ENCODE measurements at places on chromosomes 3 and 15.

DNA sequence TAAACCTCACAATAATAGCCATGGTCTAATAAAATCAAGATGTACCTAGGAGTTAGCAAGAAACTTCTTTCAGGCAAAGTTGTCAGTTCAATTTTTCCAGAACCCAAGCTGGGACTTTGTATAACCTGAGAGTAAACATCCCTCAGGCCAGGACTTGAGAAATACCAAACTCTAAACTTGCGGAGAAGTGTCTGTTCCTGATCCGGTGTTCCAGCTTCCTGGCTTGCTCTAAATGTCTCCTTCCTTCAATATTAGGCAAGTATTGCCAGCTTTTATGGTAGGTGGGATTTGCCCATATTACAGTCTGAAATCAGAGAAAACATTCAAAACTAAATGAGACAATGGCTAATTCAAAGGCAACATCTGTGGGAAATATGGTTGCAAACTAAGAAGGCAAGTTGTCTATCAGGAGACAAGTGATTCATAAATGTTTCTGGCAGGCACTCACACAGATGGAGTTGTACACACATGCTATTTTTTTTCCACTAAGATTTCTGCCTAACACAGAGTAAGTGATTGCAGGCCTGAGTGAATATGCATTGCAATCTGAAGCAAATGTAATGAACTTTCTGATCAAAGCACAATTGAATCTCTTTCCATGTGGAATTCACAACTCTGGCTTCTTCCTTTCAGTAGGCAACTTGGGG is 88.3 kb upstream of the COL8A1 start:
- no peak for DNase-seq

DNA sequence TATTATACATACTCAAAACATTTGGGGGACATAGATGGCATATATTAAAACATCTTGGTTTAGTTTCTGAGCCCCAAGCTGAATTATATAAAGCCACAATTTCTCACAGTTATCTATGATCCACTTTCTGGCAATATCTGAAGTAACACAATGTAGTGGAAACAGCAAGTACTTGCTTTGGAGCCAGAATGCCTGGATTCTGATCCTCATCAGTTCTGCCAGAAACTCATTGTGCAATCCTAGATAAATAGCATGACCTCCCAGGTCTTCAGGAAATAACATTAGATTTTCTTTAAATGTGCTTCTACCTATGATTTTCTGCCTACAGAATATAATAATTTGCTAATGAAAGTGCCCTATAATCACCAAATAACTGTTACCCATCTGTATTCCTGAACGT is 544.9 kb downstream of the NAALADL2 start:
- DNase-seq = no peak

DNA sequence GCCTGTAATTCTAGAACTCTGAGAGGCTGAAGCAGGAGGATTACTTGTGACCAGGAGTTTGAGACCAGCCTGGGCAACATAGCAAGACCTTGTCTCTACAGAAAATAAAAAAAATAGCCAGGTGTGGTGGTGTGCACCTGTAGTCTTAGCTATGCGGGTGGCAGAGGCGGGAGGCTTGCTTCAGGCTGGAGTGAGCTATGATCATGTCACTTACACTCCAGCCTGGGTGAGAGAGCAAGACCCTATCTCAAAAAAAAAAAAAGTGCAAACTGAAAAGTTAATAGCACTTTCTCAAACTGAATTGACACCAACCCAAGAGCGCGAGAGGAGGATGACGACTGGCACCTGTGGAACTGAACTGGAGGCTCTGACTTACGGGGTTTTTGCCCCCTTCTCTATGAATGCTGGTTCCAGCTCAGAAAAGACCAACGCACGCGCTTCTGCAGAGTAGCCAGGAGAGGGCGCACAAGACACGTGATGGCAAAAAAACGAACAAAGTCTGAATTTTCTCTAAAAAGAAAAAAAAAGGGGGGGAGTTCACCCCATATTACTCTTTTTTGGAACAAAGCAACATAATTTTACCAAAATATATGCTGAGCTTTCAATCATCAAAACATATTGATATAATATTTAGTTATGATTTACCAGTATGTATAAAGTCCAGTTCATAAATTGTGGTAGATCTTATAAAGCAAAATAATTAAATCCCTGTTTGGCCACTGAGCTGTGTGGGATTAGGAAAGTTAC is 23.7 kb downstream of the CFAP92 start:
- DNase-seq = peak; percentile 52

DNA sequence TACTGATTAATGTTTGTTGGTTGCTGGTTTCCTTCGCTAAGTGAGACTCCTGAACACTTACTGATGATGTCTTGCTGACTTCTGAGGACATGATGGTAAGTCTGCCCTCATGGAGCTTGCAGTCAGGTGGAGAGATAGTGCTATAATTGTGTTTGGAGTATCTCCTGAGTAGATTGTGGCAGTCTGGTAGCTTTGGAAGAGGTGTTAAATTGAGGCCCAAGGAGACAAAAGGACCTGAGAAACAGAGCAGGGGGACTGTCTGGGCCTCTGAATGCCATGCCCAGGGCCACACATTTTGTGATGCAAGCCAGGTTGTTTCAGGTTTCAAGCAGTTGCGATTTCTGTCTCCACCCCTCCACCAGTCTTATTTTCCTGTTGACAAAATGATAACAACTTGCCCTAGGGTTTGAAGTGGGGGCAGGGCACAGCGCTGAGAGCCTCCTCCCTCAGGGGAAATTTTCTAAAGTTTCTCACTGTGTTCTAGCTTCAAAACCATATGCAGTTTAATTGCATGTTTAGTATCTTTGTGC is 16.7 kb downstream of the SMAD3 start:
- peak; percentile 51 for DNase-seq

- DNase-seq = no peak
Observed at GRCh38 chr3:53114412-53115074, 15.7 kb downstream of the RFT1 start.

GRCh38 chr3:149091983-149092382 is 5.7 kb upstream of the HLTF start:
- no peak for DNase-seq

- DNase-seq = no peak
Observed at GRCh38 chr15:41919954-41920538, 26.2 kb upstream of the SPTBN5 start.

DNA sequence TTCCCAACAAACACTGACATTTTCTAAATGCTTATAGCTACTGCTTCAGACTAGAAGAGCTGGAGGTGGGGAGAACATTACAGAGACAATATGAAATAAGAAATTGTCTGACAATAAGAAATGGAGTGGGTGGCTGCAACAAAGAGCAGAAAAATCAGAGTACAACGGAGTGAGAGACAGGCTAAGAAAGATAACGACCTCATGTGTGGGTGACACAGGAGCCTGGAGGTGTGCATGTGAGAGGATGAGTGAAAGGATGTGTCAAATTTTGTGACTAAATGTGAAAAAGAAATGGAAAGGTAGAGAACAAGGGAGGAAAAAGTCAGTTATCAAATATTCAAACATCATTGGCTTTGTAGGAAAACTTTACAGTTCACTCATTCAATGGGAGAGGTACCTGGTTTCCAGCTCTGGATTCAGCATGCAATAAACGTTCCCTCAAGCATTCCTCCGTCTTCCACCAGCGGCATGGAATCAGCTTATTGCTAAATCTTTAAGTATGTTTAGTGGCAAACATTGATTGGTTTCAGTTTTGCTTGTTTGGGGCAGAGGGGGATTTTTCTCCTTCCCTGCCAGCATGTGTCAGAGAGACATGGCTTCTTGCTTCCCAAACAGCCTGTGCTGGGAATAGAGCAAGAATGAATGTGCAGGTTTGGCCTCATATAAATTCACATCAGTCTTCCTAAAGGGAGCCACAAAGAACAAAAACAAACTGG is 103.8 kb upstream of the CHRM5 start:
- DNase-seq = no peak

GRCh38 chr3:155876037-155876436 is 5.6 kb downstream of the GMPS start:
- DNase-seq = no peak

GRCh38 chr15:50135031-50135551 is 16.1 kb upstream of the ATP8B4 start:
- DNase-seq = no peak

GRCh38 chr15:66456211-66456610 is 41.4 kb downstream of the SNAPC5 start:
- DNase-seq = no peak

GRCh38 chr15:86877171-86877631 is 797.5 kb downstream of the AGBL1 start:
- DNase-seq = no peak

DNA sequence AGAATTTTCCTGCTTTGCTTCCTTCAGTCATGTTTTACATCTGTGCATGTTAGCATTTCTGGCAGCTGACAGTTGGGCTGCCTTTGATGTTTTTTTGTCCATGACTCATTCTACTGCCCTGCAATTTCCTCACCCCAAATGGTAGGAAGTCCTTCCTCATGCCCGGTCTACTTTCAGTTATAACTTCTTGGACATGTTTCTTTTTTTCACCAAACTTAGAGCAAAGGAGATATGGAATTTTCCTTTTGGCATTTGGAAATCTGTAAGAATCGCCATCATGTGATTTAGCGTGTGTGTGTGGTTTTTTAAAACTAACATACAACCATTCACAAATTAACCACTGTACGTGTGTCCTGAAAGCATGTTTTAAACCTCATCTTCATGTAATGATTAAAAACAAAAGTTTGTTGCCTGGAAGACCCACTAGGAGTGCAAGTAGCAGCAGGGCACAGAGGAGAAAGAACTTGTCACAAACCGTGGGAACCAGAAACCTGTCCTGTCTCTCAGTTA is 430.7 kb upstream of the CFAP20DC start:
- DNase-seq = no peak

DNA sequence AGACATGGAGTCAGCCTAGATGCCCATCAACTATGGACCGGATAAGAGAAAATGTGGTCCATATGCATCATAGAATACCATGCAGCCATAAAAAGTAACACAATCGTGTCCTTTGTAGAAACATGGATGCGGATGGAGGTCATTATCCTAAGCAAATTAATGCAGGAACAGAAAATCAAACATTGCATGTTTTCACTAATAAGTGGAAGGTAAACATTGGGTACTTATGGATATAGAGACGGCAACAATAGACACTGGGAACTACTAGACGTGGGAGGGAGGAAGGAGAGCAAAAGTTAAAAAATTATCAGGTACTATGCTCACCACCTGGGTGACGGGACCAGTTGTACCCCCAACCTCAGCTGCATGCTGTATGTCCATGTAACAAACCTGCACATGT is 2.5 kb downstream of the PLD1 start:
- no peak for DNase-seq

DNA sequence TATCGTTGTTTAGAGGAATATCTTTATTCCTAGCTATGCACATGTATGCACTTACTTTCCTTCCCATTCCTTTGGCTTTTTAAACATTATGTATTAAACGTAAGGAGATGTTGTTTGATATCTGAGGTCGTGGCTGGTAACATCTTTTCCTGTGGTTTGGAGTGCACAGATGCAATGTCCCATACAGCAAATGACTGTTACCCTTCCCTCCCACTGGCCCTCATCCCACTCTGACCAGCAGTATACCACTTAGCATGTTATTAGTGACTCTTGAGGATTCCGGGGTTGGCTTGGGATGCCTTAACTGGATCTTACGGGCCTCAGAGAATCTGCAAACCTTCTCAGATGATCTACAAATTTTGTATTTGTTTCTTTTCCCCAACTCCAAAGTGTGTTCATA is 34.5 kb downstream of the TGFBR2 start:
- no peak for DNase-seq

DNA sequence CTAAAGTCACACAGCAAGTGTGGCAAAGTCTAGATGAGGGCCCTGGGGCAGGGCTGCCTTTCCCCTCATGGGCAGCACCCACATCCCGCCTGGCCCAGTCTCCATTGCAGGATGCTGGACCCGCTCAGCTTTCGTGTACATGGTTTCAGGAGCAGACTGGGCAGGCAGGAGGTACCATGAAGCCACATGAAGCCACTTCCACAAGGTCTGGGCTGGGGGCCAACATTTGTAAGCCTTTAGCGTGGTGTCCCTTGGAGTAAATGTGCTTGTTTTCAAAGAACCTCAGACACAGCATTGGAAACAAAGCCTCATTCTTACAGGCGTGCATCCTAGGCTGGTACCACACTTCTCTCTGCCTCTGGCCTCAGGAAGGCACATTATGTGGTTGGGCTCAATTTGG is 34.5 kb downstream of the UMPS start:
- no peak for DNase-seq

- no peak for DNase-seq
Observed at GRCh38 chr3:27521179-27521871, 37.1 kb upstream of the SLC4A7 start.

GRCh38 chr15:25805031-25805430 is 58.1 kb downstream of the ATP10A start:
- no peak for DNase-seq

DNA sequence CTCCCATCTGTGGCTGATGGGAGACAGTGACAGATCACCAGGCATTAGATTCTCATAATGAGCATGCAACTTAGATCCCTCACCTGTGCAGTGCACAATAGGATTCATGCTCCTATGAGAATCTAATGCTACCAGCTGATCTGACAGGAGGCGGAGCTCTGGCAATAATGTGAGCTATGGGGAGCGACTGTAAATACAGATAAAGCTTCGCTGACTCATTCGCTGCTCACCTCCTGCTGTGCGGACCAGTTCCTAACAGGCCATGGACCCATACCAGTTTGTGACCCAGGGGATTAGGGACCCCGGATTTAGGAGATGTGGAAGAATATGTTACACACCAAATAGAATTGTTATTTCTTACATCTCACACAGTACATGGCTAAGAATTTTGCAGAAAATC is 6.7 kb downstream of the ARGFX start:
- DNase-seq = no peak

DNA sequence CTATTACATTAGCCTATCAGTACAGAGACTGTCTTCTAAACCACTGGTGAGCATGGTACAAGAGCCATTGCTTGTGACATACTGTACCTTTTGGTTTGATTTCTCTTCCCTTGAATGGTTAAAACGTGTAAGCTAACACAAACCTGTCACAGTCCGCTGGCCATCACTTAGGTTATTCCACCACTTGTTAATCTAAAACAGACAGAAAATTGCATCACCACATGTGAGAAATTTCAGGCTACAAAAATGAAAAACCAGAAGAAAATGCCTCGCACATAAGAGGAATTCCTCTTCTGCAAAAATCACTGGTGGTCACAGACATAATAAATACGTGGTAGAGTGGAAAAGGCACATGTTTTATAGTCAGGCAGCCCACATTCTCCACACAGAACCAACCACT is 22.1 kb downstream of the PARL start:
- DNase-seq = no peak

DNA sequence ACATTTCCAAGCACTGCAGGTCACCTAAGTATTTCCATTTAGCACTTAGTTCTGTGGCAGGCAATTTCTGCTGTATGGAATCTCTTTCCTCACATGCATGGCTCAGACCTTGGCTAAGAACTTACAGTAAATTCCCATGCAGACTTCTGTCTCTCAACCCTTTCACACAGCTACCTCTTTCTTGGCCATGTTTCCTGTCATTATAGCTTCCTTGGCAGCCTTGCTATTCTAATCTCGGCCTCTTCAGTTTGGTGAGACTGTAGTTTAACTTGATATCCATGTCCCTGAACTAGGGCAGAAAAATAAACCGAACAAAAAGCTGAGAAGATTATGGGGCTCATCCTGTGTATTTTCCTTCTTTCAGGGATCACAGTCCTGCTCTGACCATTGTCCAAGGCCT is 96.0 kb downstream of the SPATA16 start:
- no peak for DNase-seq

GRCh38 chr3:108450444-108450843 is 60.0 kb downstream of the MYH15 start:
- no peak for DNase-seq

GRCh38 chr3:183038221-183038620 is 57.9 kb upstream of the DCUN1D1 start:
- no peak for DNase-seq

- no peak for DNase-seq
Observed at GRCh38 chr3:133474817-133475216, 75.0 kb downstream of the BFSP2 start.

Data from central memory CD8-positive, alpha-beta T cell (primary cell).